Hematopoietic multipotent progenitor cell (in vitro differentiated cells): ENCODE measurements at places on chromosomes 1 and 21.
A peak's percentile ranks its signal among the peaks of the same experiment; 100 is the strongest.

GRCh38 chr1:86296305-86297205 lies 99.6 kb downstream of the ODF2L start:
- peak; percentile 4 for DNase-seq

- DNase-seq, result no peak
Observed at GRCh38 chr1:63524201-63524600, 876 bp downstream of the EFCAB7 start.

DNA sequence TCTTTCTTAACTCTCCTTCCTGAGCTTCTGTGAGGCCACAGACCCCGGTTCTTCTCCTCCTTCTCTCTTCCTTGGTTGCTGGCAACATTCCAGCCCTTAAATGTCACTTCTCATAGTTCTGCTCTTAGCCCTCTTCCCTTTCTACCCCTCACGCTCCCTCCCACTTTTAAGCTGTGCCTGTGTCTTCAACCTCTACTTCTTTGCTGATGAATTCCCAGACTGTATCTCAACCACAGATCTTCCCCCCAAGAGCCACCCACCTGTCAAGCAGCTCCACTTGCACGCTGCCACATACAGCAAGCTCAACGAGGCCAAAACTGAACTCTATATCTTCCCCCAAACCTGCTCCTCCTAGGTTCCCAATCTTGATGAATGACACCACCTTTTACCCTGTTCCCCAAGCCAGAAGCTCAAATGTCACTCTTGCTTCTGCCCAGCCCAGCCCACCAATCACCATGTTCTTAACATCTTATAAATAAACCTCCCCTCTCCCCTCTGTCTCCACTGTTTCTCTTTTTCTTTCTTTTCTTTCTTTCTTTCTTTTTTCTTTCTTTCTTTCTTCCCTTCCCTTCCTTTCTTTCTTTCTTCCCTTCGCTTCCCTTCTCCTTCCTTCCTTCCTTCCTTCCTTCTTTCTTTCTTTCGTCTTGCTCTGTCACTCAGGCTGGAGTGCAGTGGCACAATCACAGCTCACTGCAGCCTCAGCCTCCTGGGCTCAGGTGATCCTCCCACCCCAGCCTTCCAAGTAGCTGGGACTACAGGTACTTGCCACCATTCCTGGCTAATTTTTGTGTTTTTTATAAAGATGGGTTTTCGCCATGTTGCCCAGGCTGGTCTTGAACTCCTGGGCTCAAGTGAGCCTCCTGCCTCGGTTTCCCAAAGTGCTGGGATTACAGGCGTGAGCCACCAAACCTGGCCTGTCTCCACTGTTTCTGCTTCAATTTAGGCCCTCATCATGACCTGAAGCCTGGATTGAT lies 19.8 kb upstream of the PTP4A2 start:
- DNase-seq, result peak; percentile 88

- DNase-seq, result no peak
Observed at GRCh38 chr1:246794828-246795671, 70.8 kb downstream of the SCCPDH start.

DNA sequence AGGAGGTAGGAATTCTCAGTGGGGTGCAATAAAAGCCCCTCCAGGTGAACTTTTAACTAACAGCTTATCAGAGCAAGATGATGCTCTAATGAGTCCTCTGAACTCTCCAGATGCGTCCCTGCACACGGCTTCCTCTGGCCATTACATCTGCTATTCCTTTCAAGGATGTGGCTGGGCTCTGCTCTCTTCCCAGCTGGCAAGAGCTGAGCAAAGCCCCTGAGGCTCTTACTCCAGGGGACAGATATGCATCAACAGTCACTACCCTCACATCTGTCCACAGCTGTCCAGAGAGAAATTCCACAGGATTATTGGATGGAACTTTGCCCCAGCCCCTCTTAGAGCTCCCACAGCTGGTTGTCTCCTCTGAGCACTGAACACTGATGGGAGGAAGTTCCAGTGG lies 267.8 kb downstream of the C1orf94 start:
- DNase-seq, result no peak

- DNase-seq, result no peak
Observed at GRCh38 chr1:30700528-30701257, 22.7 kb downstream of the MATN1 start.

GRCh38 chr1:23989263-23989662 lies 9.1 kb upstream of the SRSF10 start:
- no peak for DNase-seq

DNA sequence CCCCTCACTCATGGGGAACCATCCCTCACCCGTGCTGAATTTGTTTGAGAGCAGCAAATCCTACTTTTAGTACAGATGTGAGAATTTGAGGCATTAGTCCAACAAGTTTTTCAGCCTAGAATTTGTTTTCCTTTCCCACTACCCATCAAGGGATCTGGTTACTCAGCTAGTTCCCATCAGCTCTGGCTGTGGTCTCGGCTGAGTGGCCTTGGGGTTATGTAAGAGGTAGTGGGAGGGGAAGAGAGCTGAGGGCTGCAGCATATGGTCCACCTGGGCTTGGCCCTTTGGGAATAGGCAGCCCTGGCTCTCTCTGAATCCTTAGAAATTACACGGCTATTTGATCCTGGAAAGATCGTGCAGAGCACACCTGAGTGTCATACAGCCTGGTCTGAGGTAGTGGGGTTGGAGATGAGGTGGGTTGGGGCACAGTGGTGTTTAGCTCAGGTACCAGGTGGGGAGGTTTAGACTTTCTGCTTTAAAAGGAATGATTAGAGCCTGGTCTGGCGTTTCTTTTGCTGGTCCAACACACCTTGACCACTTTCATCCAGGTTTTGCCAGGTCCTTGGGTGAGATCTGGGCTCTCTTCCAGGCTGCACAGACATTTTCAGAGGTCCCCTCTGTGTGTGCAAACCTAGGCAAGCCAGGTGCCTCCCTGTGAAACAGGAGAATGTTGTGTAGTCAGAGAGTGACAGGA lies 4.2 kb downstream of the GSTM4 start:
- DNase-seq, result no peak
